M059J (cell line): ENCODE measurements at places on chromosomes 1 and 21.

- DNase-seq = no peak
These were observed 268.7 kb downstream of the OLFM3 start for GRCh38 chr1:101728029-101728428.

GRCh38 chr1:62753031-62753965 lies 30.6 kb upstream of the ATG4C start:
- DNase-seq = no peak

GRCh38 chr1:157181790-157182189 lies 43.6 kb upstream of the ETV3 start:
- DNase-seq = no peak

DNA sequence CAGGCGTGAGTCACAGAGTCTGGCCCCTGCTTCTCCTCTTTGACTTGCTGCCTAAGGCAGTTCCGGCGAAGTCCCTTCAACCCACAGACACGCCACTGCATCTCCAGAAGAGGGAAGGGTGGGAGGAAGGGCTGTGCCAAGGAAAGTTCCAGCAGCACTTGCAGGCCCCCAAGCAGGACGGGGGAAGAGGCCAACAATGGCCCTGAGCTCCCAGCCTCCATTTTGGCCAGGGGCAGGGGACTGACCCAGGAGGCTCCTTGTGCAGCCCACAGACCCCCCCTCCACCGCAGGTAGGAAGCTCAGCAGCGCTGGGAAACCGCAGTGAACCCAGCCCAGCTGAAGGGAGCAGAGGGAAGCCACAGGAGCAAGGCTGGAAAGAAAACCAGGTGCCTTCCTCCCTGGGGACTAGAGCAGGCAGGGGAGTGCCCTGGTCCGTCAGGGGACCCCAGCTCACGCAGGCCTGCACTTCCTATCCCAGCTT lies 35.4 kb downstream of the ACOT7 start:
- peak; percentile 97 for DNase-seq

DNA sequence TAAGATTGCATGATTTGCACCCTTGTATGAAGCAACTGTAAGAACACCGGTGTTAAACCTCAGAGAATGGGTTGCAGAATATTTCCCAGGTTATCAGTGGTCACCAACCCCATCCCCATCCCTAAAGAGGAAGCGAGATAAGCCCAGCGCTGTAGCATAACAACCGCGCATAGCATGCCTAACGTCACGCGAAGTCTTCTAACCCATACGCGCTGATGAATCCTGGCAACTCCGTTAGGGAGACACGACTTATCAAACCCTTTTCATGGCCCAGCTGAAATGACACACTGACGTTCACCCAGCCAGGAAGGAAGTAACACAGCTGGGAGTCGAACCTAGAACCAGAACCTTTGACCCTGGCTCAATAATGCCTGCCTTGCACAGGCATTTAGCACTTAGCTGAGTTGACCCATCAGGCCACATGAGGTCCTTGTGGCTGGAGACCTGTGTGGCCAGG lies 24.2 kb downstream of the TMEM51 start:
- no peak for DNase-seq

- DNase-seq = no peak
These were observed 3.0 kb downstream of the PDXK start for GRCh38 chr21:43721939-43722338.

DNA sequence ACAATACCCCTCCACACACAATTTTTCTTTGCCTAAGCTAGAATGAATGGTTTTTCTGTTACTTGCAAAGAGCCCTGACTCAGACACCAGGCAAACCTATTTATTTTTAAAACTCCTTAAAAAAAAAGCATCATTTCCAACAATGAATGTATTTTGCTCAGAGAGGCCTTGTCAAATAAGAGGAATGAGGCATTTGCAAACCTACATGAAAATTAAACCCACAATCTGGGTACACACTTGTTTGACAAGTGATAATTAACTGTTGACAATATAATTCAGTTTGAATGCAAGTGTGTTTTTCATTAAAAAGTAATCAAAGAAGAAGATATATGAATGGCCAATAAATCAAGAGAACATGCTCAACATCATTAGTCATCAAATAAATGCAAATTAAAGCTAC lies 339.5 kb downstream of the PTPRU start:
- peak; percentile 37 for DNase-seq

DNA sequence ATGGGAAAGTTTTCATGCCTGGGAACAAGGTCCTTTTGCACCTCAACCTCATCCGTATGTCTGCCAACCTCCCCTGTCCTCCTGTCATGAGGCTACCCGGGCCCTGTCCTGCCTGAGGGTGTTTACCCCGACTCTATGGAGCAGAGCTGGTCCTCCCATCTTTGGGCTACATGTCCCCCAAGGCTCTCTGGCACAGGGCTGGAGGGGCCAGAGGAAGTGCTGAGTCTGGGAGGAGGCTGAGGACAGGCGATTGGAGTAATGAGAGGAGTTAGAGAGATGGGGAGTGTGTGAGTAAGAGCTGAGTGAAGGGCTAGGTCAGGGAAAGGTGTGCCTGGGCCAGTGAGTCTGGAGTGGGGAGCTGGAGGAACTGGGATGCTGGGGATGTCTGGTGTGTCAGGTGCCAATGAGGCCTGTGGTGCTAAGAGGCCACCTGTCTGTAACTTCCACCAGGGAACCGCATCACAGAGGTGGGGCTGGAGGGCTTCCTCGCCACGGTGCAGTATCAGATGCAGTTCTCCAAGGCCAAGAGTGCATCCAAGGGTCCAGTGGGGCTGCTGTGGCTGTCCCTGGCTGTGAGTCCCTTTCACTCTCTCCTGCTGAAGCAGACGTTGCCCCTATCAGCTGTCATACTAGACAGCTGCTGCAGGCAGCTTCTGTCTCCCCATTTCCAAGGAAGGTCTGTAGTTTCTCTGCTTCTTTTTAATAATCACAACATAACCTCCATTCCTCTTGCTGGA lies 11.7 kb downstream of the LRRC71 start:
- no peak for DNase-seq

DNA sequence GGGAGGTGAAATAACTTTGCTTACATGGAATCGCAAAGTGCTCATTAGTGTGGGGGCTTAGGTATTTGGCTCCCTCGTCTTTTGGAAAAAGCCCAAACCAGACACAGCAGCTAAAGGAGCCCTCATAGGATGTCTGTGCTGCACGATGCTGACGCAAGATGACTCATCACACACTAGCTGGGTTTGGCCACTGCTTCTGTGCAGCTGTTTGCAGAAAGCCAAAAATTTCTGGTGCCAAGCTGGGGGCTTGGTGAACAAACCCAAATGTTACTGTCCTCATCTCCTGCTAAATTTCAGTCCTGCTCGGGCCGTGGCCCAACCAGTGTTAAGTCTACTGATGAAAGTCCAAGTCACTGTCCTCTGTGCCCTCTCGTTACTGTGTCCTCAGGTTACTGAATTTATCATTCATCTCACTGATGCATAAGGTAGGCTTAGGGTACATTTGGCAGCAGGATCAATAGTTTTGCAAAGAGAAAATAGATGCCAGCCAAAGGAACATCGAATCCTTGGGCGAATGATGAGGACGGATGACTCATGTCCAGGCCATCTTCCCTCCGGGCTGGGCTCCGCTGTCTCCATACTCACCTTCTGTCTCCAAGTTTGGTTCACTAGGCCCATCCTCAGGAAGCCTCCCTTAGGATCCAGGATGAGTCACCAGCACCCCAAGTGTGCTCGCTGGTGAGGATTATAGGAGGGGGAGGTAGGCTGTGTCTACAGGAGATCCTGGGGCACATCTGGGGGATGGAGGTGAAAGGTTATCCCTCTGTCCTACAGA lies 177.7 kb downstream of the ADSS2 start:
- DNase-seq = peak; percentile 98

DNA sequence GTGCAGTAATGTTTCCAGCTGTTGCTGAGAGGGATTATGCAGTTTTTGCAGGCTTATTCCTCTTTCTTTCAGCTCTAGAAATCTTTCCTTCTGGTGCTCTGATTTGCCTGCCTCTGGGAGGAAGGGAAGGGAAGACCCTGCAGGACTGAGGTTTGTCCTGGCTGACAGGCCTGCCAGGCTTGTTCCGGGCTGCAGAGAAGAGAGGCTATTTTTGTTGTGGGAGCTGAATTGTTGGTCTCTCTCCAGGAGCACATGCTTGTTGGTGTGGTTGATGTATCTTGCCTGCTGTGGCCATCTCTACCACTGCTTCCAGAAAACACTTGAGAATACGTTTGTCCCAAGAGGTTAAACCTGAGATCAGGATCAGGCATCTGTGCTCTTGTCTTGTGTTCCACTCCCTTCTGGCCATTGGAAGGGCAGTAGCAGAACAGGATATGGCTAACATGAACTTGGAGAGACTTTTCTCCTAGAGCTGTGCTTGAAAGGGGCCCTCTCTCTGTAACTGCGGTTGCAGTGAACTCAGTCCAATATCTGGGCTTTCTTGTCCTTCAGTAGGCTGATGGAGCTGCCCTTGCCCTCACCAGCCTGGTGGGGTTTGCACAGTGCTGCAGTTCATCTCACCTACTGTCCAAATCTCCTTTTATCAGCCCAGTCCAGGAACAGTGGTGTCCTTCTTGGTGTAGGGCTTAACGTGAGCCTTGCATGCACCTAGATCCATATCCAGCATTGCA lies 21.5 kb upstream of the SLC25A34 start:
- no peak for DNase-seq

DNA sequence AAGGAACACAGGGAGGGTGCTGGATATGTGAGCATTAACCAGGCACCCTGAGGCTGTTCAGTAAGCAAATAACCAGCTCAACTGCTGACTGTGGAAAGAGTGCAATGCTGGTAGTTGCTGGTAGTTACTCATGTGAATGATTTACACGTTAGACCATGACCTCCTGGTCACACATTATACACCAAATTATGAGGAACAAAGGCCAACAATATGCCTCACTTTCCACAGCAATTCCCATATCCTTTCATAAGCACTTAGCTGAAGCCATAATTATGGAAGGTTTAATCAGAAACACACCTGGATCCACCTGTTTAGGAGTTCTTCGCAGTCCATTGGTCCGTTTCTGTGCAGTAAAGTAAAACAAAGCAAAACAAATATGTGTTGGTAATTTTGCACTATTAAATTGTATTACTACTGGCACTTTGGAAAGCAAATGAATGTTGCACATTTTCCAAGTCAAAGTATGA lies 281.8 kb downstream of the VAV3 start:
- DNase-seq = peak; percentile 88

DNA sequence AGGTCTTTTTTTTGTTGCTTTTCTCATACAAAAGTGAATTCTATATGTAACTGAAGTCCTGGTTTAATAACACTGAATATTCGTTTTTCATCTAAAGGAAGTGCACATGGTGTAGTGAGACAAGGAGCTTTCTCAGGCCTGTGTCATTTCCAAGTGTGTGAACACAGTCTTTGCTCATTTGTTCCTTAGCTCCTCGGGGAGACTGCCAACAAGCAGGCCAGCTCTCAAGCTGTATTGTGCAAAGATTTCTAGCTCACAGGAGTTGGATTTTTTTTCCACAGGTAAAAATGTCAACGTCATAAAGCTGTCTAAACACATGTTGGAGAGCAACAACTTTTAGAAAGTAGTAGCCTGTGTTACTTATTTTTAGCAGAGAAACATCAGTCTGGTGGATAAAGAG lies 87.8 kb upstream of the S1PR1 start:
- no peak for DNase-seq

DNA sequence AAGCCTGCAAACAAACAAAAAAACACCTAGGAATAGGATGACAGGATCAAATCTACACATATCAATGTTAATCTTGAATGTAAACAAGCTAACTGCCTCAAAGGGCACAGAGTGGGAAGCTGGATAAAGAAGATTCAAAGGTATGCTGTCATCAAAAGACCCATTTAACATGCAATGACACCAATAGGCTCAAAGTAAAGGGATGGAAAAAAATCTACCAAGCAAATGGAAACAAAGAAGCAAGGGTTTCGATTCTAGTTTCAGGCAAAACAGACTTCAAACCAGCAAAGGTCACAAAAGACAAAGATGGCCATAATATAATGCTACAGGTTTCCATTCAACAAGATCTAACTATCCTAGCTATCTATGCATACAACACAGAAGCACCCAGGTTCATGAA lies 16.2 kb upstream of the OR2T10 start:
- DNase-seq = no peak

GRCh38 chr1:209531006-209531405 lies 52.5 kb upstream of the CAMK1G start:
- peak; percentile 11 for DNase-seq

- DNase-seq = no peak
These were observed 1.9 kb upstream of the TUT4 start for GRCh38 chr1:52554756-52555155.

DNA sequence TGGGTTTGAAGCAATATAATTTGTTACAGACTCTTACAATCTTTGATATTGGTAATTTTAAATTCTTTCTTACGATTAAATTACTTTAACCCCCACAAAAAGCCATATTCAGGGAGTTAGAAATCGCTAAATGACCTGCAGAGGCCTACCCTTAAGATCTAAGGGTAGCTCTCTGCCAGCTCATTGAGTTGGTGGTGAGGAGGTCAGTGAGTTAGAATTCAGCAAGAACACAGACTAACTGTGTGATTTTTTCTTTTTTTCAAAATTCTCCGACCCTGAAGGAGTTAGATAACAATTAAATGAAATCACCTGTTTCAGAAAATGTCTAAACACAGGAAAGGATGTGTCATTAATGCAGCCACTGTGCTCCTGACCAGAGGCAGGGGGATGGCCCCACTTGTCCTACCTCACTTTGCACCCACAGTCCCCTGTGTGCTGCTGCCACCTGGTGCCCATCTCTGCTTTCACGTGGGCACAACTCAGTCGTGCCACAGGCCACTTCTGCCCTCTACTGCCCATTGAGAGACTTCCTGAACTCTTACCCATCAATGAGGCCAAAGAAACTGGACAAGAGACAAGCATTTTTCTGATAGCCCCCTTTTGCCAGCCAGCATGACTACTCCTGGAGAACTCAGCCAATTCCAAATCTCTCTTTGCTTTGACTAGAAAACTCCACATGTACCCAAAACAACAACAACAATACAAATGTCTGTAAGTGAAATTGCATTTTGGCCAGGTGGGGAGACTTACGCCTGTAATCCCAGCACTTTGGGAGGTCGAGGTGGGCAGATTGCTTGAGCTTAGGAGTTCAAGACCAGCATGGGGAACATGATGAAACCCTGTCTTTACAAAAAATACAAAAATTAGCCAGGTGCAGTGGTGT lies 8.4 kb downstream of the CFAP45 start:
- DNase-seq = peak; percentile 89

DNA sequence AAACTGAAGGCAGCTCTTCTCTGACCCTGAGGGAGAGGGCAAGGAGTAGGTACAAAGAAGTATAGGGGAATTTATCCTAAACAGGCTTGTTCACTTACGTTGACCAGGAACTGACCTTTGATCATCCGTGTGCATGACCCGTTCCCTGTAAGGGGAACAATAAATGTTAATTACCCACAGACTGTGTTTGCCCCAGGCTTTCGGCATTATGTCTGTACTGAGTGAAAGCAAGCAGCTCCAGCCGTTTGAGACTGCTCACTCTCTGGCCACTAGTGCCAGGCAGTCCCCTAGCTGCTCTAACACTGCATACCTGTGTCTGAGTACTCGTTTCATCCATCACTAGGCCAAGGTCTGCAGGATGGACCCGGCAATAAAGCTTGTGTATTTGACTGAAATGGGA lies 1365.3 kb downstream of the NCAM2 start:
- no peak for DNase-seq
